ENCODE measurements at places on chromosomes 2 and 18.

DNA sequence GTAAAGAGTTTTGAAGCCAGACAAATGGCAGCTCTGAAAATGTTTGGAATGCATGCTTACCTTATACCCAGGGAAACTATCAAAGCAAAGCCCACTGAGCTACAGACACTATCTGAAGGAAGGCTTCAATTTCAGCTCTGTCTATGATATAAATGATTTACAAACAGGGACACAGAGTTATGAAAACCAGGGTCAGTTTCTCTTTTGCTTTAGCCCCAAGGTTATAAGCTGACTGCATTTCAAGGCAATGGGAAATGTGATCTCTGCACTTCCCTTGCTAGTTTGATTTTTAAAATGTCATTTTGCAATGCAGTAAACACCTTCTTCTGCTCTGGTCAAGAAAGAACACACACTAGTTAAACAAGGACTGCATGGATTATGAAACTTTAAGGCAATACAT lies 65.2 kb upstream of the CCDC195 start:
- no peak for DNase-seq
- H3K27ac ChIP-seq = no peak overlapping the region
- H3K4me3 ChIP-seq = no peak overlapping the region
- H3K27me3 ChIP-seq = no peaks in the 10 kb centered on the region

DNA sequence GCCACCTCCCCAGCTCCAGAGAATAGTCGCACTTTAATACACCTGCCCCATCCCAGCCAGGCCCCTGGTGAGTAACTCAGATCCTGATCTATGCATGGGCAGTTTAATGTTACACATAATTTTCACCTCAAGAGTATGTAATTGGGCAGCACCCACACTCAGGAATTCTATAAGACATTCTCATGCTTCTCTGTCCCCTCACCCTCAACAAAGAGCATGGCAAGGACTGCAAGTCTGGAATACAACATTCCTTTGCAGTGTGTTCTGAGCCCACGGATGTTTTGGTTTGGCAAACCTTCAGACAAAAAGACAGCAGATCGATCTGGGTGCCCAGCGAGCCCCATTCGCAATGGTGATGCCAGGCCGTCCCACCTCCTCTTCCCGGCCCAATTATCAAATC lies 4.9 kb upstream of the SLC14A1 start:
- H3K36me3 ChIP-seq = no peaks in the 10 kb centered on the region
- peaks cover 7% of the 10 kb centered on the region for H3K4me1 ChIP-seq
- no peak overlapping the region for H3K27ac ChIP-seq

GRCh38 chr2:111708476-111709180 lies 175.4 kb downstream of the ANAPC1 start:
- H3K4me1 ChIP-seq = peaks cover 38% of the 10 kb centered on the region
- H3K4me3 ChIP-seq = no peak overlapping the region
- no peaks in the 10 kb centered on the region for H3K27me3 ChIP-seq
- no peaks in the 10 kb centered on the region for H3K36me3 ChIP-seq

DNA sequence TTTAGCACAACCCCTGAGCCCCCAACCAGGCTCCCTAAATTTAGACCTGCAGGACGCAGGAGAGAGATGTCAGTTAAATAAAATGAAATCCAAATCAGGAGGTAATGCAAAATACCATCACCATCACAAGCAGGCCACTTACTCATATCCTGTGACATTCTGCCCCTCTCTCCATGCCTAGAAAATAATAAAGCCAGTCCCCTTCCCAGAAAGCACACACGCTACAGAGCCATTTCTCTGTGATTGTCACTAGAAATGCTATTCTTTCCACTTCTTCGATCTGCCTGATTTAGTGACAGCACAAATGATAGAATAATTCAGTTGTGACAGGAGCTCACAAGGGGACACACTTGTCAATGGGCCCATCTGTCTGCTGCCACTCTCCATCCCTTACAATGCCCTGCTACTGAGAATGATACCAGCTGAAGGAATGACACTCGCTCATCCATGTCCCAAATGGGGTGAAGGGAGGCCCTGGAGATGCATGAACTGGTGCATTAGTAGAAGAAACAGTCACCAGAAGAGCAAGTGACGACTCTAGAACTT lies 272.1 kb downstream of the SP3 start:
- no peak for DNase-seq
- H3K27ac ChIP-seq = no peak overlapping the region
- H3K27me3 ChIP-seq = no peaks in the 10 kb centered on the region
- no peak overlapping the region for H3K4me3 ChIP-seq

GRCh38 chr2:34244195-34244594 lies 645.1 kb upstream of the FAM98A start:
- no peak overlapping the region for H3K27ac ChIP-seq
- no peaks in the 10 kb centered on the region for H3K36me3 ChIP-seq
- H3K4me1 ChIP-seq = no peaks in the 10 kb centered on the region
- H3K4me3 ChIP-seq = no peak overlapping the region
- no peaks in the 10 kb centered on the region for H3K27me3 ChIP-seq
- DNase-seq = no peak

DNA sequence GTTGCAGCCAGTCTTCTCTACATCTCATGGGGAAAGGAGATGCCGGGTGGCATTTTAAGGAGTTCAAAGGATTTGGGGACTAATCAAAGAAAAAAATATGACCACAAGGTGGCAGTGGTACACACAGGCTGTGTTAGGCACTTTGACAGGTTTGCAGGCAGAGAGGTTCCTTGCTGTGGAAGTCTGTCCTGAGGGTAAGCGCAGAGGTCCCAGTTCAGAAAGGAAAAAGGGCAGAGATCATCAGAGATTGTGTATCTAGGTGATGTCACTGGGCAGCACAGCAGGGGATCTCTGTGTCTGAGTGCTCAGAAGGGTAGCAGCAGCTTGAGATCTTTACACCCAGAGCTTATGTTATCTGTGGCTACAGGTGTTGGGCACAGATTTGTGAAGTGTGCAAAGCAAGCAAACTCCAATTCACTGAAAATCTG lies 231.4 kb downstream of the LRRTM1 start:
- no peak overlapping the region for H3K27ac ChIP-seq
- peak; percentile 29 for DNase-seq
- no peaks in the 10 kb centered on the region for H3K27me3 ChIP-seq
- H3K4me3 ChIP-seq = no peak overlapping the region
- H3K4me1 ChIP-seq = no peaks in the 10 kb centered on the region
- no peaks in the 10 kb centered on the region for H3K36me3 ChIP-seq
